Prostate gland (tissue), 2 donors: ENCODE measurements at places on chromosomes 2 and 18.

- no peak for DNase-seq
Measured at GRCh38 chr2:50995610-50996009, 36.3 kb downstream of the NRXN1 start.

- peak; percentile 60 for DNase-seq
Measured at GRCh38 chr2:218031771-218032257, 29.0 kb upstream of the TNS1 start.

- DNase-seq: no peak
Measured at GRCh38 chr2:161128885-161129284, 31.3 kb upstream of the TANK start.

GRCh38 chr2:66433945-66434678, 813 bp upstream of the MEIS1 start:
- DNase-seq: peak; percentile 58

GRCh38 chr2:218400167-218400929, 680 bp downstream of the CTDSP1 start:
- DNase-seq: no peak

DNA sequence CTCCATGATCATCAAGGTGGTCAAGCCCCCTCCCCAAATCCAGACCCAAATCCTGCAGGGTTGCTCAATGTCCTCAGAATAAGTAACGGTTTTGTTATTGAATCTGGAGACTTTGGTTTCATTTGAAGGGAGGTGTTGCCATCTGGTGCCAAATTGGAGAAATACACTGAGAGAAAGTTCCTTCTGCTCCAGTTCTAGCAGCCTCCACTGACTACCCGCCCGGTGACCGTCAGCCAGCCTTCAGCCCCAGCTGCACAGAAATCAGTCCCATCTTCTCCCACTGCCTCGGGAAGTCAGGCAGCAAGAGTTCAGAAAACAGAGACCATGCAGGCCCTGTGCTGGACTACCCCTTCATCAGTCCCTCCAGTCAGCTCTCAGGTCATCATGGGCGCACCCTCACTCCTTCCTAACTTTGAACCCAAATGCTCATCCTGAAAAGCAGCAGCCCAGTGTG, 38.7 kb downstream of the PKDCC start:
- DNase-seq: peak; percentile 49

- DNase-seq: no peak
Measured at GRCh38 chr2:144234542-144234871, 285.4 kb downstream of the ZEB2 start.

- DNase-seq: no peak
Measured at GRCh38 chr2:1026141-1026540, 75.5 kb downstream of the SNTG2 start.

- DNase-seq: no peak
Measured at GRCh38 chr18:77092104-77093066, 40.2 kb downstream of the MBP start.

GRCh38 chr2:105114551-105114950, 76.7 kb downstream of the MRPS9 start:
- DNase-seq: no peak

GRCh38 chr18:24923138-24923537, 428.8 kb downstream of the ZNF521 start:
- DNase-seq: no peak

- no peak for DNase-seq
Measured at GRCh38 chr2:95058466-95058988, 33.0 kb downstream of the MAL start.

DNA sequence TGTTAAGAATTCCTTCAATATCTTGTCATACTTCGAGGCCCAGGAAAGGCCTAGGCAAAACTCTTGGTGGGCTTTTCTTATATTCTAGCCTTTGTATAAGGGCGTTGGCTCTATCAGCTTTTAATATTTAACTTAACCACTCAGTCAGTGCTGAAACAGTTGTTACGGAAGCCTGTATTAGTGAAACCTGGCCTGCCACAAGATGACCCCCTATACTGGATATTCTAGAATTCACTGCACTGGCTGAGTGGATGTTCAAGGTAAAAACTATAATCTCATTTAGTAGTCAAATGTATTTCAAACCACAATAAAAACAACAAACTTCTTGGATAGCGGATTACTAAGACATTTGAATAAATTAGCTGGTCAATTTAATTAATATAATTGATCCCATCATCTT, 91.7 kb upstream of the HNMT start:
- no peak for DNase-seq

DNA sequence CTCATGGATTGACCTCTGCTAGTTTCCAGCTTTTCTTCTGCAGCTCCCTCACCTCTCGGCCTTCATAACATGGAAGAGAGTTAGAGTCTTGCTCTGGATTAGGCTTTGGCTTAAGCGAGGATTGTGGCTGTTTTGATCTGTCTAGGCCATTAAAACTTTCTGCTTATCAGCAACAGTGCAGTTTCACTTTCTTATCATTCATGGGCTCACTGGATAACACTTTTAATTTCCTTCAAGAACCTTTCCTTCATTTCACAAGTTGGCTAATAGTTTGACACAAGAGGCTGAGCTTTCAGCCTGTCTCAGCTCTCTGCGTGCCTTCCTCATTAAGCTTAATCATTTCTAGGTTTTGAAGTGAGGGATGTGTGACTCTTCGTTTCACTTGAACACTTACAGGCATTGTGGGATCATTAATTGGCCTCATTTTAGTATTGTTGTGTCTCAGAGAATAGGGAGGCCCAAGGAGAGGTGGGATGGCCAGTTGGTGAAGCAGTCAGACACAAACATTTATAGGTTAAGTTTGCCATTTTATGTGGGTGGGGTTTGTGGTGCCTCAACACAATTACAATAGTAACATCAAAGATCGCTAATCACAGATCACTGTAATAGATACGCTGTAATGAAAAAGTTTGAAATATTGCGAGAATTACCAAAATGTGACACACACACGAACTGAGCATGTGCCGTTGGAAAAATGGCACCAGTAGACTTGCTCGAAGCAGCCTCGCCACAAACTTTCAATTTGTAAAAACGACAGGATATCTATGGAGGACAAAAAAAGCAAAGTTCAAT, 129.3 kb downstream of the ZNF236 start:
- no peak for DNase-seq

- DNase-seq: no peak
Measured at GRCh38 chr2:74369976-74370375, 10.1 kb downstream of the DCTN1 start.

DNA sequence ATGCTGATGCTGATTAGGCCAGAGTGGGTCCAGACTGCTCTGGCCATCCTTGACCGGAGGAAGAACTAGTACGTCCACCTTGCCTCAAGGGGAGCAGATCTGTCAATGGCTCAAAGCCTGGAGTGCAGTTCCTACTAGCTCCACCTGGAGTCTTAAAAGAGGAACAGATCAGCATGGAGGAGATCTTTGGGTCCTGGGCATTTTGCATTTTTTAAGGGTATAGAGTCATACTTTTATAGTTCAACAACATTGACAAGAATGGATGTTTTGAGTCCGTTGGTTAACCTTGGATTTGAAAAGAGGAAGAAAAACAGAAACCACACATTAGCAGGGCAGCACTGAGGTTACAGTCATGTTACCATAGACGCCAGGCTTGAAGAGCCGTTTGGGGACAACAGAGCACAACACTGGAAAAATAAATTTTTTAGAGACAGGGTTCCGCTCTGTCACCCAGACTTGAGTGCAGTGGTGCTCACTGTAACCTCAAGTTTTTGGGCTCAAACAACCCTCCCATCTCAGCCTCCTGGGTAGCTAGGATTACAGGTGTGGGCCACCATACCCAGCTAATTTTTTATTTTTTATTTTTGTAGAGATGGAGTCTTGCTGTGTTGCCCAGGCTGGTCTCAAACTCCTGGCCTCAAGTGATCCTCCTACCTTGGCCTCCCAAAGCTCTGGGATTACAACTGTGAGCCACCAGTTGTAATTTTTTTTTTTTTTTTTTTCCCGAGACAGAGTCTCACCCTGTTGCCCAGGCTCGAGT, 78.5 kb downstream of the PRKCE start:
- no peak for DNase-seq

- peak; percentile 85 for DNase-seq
Measured at GRCh38 chr2:45964223-45964841, 312.9 kb downstream of the PRKCE start.

GRCh38 chr2:82728090-82728489, 1731.0 kb downstream of the SUCLG1 start:
- no peak for DNase-seq

DNA sequence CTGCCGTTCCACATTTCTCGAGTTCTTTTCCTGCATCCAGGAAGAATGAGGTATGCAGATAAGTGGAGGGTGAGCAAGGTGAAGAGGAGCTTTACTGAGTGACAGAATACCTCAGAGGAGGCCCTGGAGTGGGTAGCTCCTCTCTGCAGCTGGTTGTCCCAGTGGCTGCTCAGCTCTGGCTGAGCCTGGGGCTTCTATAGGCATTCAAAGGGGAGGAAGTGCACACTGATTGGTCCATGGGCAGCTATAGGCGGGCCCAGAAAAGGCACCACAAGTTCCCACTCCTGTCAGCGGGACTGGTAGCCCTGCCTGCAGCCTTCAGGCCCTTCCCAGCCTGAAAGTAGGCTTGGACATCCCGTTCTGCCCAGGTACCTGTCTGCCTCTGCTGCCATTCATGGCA, 94.7 kb downstream of the DOK6 start:
- DNase-seq: no peak

GRCh38 chr2:178510384-178510783, 30.1 kb downstream of the PLEKHA3 start:
- no peak for DNase-seq

DNA sequence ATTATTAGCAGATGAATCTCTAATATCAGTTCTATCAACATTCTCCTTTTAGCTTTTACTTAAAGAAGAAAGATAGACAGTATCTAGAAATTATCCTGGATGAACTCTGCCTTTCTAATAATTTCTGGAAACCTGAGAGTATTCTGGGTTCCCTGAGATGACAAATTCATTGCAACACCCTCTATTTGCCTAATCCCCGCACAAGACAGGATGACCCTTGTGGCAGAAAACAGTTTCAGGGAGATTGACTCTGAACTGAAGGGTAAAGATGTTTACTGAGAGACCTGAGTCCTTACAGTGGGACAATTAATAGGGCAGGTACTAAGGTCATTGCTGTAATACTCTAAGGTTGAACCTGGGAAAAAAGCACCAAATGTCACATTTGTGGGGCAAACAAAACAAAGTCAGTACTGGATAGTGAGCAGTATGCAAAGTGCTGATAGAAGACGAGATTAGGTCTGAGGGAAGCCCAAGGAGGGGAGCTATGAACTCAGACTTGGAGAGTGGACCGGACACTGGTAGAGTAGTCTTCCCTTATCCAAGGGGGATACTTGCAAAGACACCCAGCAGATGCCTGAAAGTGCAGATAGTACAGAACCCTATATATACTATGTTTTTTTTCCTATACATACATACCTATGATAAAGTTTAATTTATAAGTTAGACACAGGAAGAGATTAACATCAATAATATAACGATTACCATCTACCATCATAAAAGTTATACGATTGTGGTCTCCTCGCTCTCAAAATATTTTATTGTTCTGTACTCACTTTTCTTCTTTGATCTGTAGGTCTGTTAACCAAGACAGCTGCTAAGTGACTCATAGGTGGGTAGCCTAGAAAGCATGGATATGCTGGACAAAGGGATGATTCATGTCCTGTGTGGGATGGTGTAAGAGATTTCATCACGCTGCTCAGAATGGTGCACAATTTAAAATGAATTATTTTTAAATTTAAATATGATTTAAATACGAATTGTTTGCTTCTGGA, 148.3 kb upstream of the KLHL14 start:
- DNase-seq: no peak

DNA sequence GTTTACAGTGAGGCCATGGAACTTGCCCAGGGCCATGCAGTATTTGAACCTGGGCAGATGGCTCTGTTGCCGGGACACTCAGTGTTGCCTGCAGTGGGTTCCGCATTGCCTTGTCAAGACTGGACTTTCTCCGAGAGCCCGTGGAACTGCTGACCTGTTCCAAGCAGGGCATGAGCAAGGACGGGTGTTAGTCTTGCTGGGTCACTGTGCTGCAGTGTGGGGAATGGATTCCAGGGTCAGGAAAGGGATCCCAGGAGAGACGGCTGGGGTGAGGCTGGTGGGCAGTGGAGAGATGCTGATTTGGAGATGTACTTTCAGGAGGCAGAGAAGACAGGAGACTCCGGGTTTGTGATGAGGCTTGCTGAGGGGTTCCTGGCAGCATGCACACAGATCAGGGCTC, 348.7 kb upstream of the HS6ST1 start:
- no peak for DNase-seq

- DNase-seq: no peak
Measured at GRCh38 chr18:58715540-58715939, 44.3 kb downstream of the MALT1 start.
